ENCODE measurements at places on chromosomes 4 and X.

GRCh38 chr4:150886597-150886996 lies 128.5 kb downstream of the LRBA start:
- DNase-seq = peak; percentile 71

DNA sequence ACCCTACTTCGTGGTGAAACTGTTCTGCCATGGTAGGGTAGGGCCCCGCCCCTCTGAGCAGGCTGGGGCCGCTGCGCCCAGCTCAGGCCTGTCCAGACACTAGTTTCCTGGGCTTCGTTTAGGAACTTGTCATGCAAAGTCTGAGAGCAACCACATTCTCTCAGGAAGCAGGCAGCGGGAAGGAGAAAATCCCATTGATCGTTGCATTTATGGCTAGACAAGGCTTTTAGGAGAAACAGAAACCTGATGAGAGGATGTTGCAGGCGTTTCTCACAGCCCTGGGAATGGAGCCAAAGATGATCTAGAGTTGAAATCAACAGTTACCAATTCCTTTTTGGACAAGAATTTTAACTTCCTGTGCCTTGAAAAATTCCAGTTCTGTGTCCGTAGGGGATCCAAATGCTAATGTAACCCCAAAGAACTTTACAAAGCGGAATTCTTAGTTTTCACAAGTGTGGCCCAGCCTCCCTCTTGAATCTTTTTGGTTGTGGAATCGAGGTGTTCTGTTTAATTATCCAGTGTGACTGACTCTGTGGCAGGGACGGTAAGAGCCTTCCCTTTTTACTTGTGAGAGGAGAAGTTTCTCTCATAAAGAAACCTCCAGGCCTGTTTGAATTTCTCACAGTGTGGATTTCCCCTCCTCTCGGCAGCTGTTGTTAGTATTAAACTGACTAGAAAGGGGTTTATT lies 4.5 kb upstream of the CXCL9 start:
- peak; percentile 86 for DNase-seq

- no peak for DNase-seq
These were observed 38.9 kb downstream of the FNIP2 start for GRCh38 chr4:158807691-158808090.

GRCh38 chr4:2913168-2913567 lies 50.0 kb downstream of the NOP14 start:
- DNase-seq = no peak

DNA sequence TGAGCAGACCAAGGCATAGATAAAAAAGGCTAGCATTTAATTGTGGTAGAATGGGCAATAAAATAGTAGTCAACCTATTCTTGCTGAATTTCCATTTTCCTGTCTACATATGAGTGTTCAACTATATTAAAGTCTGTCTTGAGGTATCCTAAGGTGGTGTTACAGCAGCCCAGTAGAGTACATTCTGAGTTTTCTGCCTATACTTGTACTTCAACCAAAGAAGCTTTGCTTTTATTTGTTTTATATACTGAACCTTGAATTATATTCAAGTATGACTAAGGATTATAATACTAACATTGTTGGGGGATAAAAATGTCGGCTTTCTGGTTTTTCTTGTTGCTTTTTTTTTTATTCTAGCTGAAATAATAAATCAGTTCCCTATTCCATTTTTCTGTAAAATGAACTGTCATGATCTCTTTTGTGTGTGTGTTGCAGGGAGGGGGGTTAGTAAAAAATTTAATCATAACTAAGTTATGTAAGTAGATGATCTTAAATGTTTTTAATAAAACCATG lies 106.7 kb downstream of the PDLIM5 start:
- DNase-seq = no peak

GRCh38 chrX:69045616-69046345 lies 119.5 kb downstream of the PJA1 start:
- DNase-seq = no peak

DNA sequence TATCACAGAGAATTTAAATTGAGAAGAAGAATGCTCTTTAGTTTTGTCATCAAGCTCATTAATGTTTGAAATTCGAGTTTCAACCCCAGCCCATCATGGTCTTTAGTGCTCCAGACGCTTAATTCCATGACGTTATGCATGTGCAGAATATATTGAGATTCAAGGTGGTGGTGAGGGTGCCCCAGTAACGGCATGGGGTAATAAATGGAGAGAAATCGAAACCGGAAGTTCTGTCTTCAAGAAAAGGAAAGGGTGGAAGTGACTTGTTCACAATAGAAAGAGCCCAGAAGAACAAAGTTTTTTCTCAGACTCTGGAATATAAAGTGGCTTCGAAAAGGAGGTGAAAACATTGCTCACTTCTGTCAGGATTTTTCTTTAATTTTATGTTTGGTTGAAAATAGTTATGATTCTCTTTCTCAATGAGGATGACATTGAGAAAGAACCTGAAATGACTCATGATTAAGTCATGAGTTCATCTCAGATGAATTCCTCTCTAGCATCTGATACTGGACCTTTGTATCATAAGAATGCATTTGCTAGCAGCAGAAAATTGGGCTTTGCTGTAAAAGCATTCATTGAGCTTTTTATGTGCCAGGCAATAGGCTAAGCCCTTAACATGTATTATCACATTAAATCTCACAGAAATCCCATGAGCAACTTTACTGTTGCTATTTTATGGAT lies 779 bp upstream of the DDX60L start:
- peak; percentile 84 for DNase-seq

DNA sequence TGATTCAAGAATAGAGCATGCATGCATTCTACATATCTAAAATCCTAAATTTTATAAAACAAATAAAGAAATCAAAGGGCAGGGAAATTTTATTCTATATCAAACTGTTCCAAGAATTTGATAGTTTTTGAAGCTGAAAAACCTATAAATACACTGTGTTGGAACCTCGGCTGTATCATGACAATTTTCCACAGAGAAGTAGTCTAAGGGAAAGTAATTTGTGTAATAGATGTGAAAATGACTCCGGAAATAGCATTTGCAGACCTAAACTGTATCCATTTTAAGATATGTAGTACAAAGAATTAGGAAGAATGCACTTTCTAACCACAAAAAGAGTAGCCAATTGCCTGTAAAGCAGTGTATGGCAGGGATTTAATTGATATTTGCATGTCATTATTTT lies 112.5 kb upstream of the WDR17 start:
- no peak for DNase-seq

DNA sequence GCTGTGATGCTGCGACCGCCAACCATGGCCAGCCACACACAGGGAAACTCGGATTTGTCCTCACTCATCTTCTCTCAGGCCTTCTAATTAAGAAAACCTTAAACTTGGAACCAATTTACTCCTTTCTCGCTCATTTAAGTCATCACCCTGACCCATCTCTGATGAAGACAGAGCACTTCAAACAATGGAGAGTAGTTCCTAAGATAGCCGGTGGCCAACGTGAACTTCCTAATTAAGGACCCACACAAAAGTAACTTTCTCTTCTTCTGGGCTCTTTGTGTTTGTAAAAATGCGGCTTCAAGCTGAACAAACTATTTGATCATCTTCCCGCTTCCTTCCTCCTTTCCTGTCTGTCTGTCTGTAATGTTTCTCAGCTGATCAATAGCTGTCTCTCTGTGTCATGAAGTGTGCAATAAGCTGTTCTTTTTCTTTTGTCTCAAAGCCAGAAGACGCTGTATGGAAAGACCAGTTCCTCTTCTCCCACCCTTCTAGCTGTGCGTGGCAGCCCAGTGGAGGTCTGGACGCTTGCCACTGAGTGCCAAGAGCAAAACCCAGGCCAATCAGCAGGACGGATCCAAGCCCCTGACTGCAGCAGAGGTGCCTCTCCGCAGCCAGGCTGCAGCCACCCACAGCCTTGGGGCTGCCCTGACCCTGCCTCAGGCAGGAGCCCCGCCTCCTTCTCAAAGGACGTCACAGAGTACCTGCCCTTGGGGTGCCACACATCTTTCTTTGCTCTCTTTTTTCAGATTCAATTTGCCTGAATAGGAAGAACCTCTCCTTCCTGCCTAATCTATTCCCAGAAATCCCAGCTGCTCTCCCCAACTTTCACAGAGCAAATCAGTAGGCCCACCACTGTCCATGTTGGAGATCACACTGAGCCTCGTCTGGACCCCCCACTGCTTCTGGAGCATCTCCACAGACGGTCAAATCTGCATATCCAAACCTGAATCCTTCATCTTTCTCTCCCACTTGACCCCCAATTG lies 59.3 kb downstream of the MAML3 start:
- DNase-seq = no peak

DNA sequence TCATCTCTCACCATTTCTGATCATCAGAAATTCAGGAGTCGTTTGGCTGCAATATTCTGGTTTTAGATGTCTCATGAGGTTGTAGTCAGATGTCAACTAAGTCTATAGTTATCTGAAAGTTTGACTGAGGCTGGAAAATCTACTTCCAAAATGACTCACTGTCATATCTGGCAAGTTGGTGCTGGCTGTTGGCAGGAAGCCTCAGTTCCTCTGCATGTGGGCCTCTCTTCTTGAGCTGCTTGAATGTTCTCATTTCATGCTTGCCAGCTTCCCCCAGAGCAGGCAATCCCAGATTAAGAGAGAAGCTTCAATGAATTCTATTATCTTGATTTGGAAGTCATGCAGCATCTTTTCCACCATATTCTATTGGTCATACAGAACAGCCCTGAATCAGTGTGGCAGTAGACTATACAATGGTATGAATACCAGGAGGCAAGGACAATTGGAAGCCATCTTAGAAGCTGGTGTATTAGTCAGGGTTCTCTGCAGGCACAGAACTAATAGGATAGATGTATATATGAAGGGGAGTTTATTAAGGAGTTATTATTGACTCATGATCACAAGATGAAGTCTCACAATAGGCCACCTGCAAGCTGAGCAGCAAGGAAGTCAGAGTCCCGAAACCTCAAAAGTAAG lies 46.8 kb upstream of the ELF2 start:
- peak; percentile 85 for DNase-seq

DNA sequence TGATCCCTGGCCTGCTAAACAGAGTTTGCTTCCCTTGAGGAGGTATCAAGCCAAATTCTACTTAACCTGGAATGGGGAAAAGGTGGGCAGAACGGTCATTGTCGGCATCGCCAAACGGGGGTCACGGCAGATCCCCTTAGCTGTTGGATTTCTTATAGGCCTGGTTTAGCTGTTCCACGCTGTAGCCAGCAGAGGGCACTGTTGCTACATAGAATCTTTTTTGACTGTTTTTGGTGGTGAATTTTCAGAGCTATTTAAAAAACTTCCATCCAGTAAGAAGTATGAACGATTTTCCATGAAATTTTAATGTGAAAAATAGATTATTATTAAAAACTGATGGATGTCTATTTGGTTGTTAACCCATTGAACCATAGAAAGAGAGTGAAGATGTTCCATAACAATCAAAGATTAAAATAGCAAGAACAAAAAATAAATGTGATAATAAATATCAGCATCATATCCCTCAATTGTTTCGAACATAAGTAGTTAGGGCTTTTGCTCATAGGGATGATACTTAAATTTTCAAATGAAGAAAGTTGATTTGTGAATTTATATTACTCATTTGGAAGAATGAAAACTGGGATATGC lies 56.6 kb downstream of the LINC00632 start:
- DNase-seq = peak; percentile 80

DNA sequence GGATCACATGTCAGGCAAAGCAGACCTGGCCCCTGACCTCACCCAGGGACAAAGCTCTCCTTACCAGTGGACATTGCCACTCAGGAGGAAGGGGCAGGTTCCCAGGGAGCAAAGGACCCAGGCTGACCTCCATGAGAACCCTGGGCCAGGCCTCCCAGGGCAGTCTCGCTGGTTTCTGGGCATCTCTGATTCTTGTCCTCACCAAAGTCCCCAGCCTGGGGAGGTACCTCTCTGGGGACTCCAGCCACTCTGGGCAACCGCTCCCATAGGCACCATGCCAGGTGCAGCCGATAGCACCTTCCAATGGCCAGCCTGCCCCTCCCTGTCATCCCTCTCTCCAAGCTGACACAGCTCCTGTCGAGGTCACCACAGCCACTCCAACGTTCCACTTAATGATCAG lies 7.9 kb downstream of the EVC2 start:
- no peak for DNase-seq

- no peak for DNase-seq
These were observed 8.4 kb upstream of the OPN1LW start for GRCh38 chrX:154135458-154136229.

- no peak for DNase-seq
These were observed 31.3 kb downstream of the CRLF2 start for GRCh38 chrX:1181170-1181569.

GRCh38 chrX:41909068-41909467 lies 14.3 kb downstream of the CASK start:
- DNase-seq = no peak

- DNase-seq = peak; percentile 36
These were observed 9.3 kb downstream of the PAGE4 start for GRCh38 chrX:49838374-49838773.

- DNase-seq = no peak
These were observed 13.7 kb upstream of the KLHL5 start for GRCh38 chr4:39048311-39048710.

- peak; percentile 41 for DNase-seq
These were observed 1.7 kb downstream of the ARAF start for GRCh38 chrX:47562615-47563243.

GRCh38 chrX:15781961-15782699 lies 8.2 kb upstream of the ZRSR2 start:
- no peak for DNase-seq

Data from fibroblast of mammary gland (primary cell).